ENCODE measurements at places on chromosomes 11 and 22.

- DNase-seq: no peak
- no peak overlapping the region for H3K27ac ChIP-seq
- no peak overlapping the region for H3K4me3 ChIP-seq
These were observed 74.7 kb downstream of the MN1 start for GRCh38 chr22:27726686-27727449.

- H3K27ac ChIP-seq: no peak overlapping the region
- H3K4me1 ChIP-seq: no peaks in the 10 kb centered on the region
- no peaks in the 10 kb centered on the region for H3K27me3 ChIP-seq
- no peak overlapping the region for H3K4me3 ChIP-seq
These were observed 85.2 kb downstream of the TSPAN18 start for GRCh38 chr11:44811841-44812448.

GRCh38 chr11:63564056-63564774, 1.0 kb upstream of the PLAAT2 start:
- H3K4me3 ChIP-seq: no peak overlapping the region
- no peaks in the 10 kb centered on the region for H3K36me3 ChIP-seq
- H3K4me1 ChIP-seq: peaks cover 58% of the 10 kb centered on the region
- DNase-seq: peak; percentile 44

DNA sequence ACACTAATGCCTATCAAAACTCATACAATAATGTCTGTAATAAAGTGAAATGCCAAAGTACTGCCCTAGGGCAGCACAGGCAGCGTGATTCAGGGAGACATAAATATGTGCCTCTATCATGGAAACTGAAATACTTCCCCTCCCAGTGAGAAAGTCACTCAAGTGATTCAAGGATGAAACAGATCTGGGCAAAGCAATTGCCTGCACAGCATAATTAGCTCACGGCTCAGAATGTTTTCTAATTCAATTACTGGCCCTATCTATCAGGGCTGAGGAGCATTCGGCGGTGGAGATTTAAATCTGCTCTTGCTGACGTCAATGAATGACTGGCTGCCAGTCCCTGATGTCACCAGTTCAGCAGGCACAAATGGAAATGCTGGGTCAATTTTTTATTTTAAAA, 27.7 kb upstream of the PPP2R1B start:
- H3K27me3 ChIP-seq: no peaks in the 10 kb centered on the region
- H3K27ac ChIP-seq: no peak overlapping the region
- H3K4me1 ChIP-seq: peaks cover 4% of the 10 kb centered on the region
- peaks cover 22% of the 10 kb centered on the region for H3K36me3 ChIP-seq

DNA sequence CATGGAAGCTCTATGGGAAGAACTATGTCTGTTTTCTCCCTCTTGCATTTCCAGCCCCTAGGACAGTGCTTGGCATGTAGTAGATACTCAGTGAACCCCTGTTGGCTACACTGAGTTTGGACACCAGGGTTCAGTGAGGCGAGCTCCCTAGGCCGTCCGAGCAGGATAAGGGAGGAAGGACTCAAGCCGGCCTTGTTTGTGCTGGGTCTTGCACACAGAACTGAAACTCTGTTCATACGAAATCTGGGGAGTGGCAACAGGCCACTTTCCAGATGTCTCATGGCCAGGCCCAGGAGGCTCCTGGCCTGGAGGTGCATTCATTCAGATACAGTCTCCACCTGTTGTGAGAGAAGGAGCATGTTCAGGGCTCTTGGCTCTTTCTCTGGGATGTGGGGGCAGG, 23.6 kb upstream of the LMO1 start:
- H3K4me1 ChIP-seq: no peaks in the 10 kb centered on the region
- H3K27ac ChIP-seq: no peak overlapping the region
- H3K36me3 ChIP-seq: no peaks in the 10 kb centered on the region
- H3K4me3 ChIP-seq: no peak overlapping the region

DNA sequence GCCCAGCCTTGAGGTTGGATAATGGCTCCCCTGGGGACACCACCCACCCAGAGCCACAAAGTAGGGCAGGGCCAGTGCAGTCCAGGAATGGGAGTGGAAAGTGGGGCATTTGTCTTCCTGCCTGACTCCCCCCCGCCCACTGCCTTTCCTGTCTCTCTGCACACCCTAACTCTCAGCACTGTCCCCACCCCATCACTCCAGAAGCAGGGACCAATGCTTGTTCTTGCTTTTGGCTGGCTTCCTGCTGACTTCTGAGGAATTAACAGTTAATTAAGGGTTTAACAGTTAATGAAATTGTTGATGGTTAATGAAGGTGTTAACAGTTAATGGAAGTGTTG, 4.7 kb downstream of the PITPNM1 start:
- H3K4me1 ChIP-seq: peaks cover 15% of the 10 kb centered on the region
- peak overlapping the region; percentile 21 for H3K27ac ChIP-seq
- H3K4me3 ChIP-seq: no peak overlapping the region
- no peaks in the 10 kb centered on the region for H3K27me3 ChIP-seq
- peaks cover 62% of the 10 kb centered on the region for H3K36me3 ChIP-seq
- no peak for DNase-seq

DNA sequence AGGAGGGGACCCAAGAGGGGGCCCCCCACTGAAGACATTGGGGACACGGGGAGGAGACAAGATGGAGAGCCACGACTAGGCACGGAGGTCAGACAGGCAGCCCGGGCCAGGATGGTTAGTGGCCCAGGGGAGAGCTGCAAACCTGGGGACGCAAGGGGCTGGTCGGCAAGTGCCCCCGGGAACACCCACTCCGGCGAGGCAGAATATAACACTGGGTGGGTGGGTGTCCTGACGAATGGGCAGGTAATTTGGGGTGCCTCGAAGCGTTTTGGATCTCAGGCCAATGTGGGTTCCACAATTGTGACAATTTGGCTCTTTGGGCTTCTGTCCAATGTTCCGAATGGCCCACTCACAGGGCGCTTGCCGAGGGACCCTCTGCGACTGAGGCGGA, 9.9 kb downstream of the IGF2 start:
- DNase-seq: no peak
- peaks cover 15% of the 10 kb centered on the region for H3K27me3 ChIP-seq
- no peaks in the 10 kb centered on the region for H3K4me1 ChIP-seq
- H3K36me3 ChIP-seq: no peaks in the 10 kb centered on the region

GRCh38 chr11:120828847-120829246, 195.1 kb upstream of the TBCEL start:
- H3K27me3 ChIP-seq: peaks cover 7% of the 10 kb centered on the region
- no peaks in the 10 kb centered on the region for H3K36me3 ChIP-seq
- no peak for DNase-seq
- no peaks in the 10 kb centered on the region for H3K4me1 ChIP-seq
- H3K27ac ChIP-seq: no peak overlapping the region

DNA sequence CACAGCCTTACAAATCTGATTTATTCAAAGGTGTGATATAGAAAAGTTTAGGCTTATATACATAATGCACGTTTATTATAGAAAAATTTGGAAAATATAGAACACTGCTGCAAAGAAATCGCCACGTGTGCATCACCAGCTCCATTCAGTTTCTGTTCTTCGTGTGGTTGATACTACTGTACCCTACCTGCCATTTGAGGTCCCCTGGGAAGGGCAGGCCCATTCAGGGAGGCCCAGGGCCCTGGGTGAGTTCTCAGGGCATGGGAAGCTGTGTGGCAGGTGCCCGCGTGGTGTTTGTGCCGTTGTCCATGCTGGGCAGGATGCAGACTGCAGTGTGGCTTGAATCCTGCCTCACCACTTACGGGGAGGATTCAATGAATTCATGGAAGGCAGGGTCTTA, 60.8 kb downstream of the TBC1D22A start:
- no peaks in the 10 kb centered on the region for H3K27me3 ChIP-seq
- H3K27ac ChIP-seq: no peak overlapping the region
- peaks cover 12% of the 10 kb centered on the region for H3K4me1 ChIP-seq
- no peak overlapping the region for H3K4me3 ChIP-seq
- DNase-seq: no peak
- H3K36me3 ChIP-seq: peaks cover 34% of the 10 kb centered on the region

DNA sequence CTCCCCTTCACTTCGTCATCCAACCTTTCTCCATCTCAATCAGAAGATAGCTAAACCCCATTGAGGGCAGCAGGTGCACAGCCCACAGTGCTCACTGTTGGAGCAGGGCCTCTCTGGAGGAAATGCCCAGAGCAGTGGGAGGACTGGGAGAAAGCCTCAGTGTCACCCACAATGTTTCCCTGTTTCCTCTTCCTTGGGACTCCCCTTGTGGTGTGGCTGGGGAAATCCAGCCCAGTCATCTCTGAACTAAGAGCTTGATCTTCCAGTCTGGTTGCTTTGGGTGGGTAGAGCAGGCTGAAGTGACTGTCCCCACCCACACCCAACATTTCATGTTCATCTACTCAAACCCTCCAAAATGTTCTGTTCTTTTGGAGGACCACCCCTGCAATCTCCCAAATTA, 29.8 kb upstream of the EED start:
- H3K4me3 ChIP-seq: peak overlapping the region; percentile 6
- peak; percentile 43 for DNase-seq
- peaks cover 16% of the 10 kb centered on the region for H3K36me3 ChIP-seq
- H3K27me3 ChIP-seq: no peaks in the 10 kb centered on the region

DNA sequence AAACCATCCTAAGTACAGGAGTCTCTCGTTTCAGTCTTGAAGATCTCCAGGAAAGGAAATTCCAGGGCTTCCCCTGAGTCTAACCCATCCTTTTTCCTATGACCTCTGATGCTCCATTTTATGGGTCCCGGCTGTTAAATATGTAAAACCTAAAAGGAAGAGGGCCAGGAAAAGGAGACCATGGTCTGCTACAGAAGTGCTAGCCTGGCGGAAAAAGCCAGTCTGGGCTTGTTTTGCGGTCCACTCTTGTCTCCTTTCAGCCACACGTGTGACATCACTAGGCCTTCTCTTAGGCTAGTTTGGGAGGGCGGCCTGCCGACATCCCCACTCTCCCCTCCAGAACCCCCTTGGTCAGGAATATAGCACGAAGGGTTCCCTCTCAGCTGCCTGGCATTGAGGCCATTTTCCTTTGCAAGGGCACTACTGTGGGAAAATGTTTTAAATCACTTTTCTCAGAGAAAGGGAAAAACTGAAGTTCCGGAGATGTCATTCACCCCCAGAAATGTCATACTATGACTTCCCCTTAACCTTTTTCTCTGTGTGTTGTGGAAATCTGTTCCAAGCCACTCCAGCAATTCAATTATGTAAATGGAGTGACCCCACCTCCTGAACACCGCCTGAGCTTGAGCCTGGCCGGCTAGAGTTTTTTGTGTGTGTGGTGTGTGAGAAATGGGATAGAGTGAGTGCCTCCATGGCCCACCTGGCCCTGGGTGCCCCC, 86.9 kb downstream of the UBASH3B start:
- peaks cover 3% of the 10 kb centered on the region for H3K36me3 ChIP-seq
- DNase-seq: no peak
- peaks cover 27% of the 10 kb centered on the region for H3K4me1 ChIP-seq
- H3K4me3 ChIP-seq: no peak overlapping the region

Data from activated T-helper 2 cell treated with anti-CD3 and anti-CD28 coated beads, Interferon-gamma antibody, Interleukin-2, Interleukin-4, amounts not matched to agents 10 μg/mL and 5 μg/mL and 100 μg/mL, durations not matched to agents 14 hours and 24 hours and 36 hours (primary cell).